ENCODE measurements at places on chromosomes 2 and 18.

DNA sequence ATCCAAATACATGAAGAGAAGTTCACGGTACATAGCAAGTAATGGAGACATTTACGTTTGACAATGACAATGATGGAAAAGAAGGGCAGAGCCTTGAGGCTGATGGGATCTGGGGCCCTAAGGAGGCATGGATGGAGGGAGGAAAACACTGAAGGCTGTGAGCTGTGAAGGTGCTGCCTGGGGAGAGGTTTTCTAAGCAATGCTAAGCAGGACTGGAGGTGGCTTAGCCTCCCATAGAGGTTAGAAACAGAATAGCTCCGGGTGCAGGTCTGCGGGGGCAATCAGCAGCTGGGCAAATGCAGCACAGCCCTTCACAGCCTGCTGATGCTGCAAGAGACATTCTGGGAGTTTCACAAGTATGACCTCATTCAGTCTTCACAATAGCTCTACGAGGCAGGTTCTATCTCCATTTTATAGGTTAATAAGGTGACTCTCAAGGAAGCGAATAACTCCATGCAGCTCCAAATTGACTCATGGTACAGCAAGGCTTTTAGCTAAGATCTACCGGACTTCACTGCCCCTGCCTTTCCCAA, 65.3 kb downstream of the MYT1L start:
- no peak for DNase-seq

GRCh38 chr2:226407135-226407534, 392.5 kb downstream of the IRS1 start:
- no peak for DNase-seq

DNA sequence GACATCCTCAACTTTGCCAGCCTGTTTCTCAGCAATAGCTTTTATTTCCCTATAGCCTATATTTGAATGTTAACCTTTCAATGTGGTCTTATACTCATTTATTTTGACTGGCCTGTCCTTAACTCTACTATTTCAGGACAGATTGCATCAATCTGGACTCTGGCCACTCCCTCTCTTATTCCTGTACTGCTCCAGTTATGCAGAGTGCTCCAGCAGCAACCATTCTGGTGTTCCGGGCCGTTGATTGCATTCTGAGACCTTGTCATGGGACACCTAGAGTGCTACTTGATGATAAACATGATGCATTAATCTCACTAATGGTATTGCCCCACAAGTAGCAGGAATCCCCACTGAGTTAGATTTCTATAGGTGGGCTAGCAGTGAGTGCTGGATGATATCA, 363.4 kb downstream of the LRRTM1 start:
- no peak for DNase-seq

- no peak for DNase-seq
Measured at GRCh38 chr2:117519721-117520120, 294.8 kb upstream of the DDX18 start.

GRCh38 chr2:20188851-20189250, 36.1 kb downstream of the SDC1 start:
- no peak for DNase-seq

All from NCI-H1417 treated with DMSO at 0.1 percent for 48 hours (cell line).